Esophagus squamous epithelium (tissue), 5 donors: ENCODE measurements at places on chromosomes 4 and X.

DNA sequence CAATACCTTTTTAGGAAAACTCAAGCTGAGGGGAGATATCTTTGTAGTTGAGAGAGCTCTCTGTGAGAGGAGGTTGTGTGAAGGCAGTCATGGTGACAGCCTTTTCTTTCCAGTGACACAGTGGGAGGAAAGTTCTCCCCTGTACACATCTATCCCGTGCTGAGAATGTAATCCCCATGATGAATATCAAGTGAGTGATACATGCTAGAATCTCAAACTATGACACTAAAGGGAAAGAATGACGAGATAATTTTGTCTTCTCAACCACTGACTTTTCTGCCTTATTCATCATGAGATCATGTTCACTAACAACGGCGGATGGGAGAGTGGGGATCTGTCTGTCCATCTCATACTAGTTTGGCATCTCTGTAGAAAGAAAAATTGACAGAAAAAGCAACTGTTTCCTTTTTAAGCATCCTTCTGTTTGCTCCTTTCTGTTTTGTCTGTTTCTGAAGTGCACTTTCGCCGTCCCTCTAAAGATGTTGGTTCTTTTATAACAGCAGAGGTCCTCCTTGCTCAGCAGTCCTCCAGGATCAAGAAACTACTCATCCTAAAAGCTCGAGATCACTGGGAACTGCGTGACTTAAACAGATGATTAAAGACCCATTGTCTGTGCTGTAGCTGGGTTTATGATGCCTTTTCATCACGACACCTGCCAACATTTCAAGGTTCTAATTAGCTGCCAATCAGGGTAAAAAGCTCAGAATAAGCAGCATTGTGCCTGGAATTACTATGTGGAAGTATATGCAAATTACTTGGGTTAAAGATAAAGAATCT lies 137.6 kb downstream of the DCK start:
- DNase-seq = no peak

DNA sequence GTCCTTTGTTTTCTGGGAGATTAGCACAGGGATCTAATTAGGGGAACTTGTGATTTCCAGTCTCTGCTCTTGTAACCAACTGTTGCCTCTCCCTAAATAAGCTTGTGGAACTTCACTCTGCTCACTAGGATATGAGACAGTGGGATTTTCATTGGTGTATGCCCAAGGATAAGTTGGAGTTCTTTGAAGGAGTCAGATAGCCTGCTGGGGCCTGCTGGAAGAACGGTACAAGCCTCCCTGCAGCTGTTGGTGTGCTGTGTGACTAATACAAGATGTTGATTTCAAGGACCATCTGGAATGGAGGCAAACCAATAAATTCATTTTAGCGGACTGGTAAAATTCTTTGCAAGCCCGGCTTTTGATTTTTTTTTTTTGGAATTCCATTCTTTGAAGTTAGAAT lies 167.0 kb downstream of the AASDH start:
- no peak for DNase-seq

DNA sequence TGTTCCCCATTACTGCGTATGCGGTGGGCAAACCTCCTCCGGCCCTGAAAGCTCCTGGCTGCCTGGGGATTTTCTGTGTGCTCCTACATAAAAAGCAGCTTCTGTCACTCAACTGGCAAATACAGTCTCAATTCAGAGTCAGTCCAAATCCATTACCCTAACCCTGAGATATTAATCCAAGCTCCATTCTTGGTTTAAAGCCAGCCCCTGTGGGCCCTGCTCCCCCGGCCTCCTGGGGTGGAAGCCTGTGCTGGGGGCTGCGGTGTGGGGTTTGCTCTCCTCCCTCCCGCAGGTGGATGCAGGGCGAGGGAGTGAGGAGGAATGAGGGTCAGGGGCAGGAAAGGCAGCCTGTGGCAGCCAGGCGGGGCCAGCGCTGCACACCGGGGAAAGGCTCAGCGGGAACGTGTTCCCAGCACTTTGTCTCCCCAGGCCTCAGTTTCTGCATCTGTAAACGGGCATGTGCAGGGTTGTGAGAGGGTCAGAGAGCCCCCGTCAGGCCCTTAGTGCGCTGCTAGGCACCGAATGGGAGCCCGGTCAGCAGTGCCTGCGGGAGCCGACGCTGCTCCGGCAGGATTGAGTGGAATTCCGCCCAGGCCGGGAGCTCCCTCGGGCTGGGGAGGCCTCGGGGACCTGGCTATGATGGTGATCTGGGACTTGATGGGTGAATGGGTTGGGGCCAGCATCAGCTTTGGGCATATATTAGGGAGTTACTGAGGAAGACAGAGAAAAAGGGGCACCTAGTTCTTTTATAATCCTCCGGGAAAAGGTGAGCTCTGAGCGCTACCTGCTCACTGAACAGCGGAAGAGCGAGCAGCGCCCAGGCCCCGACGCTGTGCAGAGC lies 6.3 kb upstream of the RGS12 start:
- no peak for DNase-seq

- no peak for DNase-seq
Measured at GRCh38 chrX:113629326-113629725, 788.7 kb upstream of the AMOT start.

- no peak for DNase-seq
Measured at GRCh38 chr4:129278868-129279267, 182.9 kb downstream of the C4orf33 start.

- DNase-seq = no peak
Measured at GRCh38 chr4:189022440-189023035, 883.3 kb downstream of the TRIML1 start.

GRCh38 chr4:89954906-89955695 lies 60.4 kb downstream of the MMRN1 start:
- DNase-seq = no peak

GRCh38 chr4:168259096-168259495 lies 59.5 kb downstream of the DDX60 start:
- DNase-seq = no peak

DNA sequence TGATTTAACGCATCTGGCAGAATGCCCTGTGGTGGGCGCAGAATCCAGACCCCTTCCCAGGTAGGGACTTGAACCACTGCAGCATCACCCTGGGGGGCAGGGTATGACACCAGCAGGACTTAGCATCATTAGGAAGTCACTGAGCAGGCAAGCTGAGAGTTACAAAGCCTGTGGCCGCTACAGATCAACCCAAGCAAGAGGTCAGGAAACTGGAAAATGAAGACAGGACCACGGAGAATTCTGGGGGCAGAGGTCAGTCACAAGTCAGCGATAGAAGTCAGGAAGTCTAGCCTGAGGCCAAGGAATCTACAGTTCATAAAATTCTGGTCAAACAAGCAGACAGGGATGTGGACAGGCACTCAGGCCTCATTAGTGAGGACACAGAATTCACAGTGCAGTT lies 108.4 kb downstream of the CHIC2 start:
- DNase-seq = no peak

DNA sequence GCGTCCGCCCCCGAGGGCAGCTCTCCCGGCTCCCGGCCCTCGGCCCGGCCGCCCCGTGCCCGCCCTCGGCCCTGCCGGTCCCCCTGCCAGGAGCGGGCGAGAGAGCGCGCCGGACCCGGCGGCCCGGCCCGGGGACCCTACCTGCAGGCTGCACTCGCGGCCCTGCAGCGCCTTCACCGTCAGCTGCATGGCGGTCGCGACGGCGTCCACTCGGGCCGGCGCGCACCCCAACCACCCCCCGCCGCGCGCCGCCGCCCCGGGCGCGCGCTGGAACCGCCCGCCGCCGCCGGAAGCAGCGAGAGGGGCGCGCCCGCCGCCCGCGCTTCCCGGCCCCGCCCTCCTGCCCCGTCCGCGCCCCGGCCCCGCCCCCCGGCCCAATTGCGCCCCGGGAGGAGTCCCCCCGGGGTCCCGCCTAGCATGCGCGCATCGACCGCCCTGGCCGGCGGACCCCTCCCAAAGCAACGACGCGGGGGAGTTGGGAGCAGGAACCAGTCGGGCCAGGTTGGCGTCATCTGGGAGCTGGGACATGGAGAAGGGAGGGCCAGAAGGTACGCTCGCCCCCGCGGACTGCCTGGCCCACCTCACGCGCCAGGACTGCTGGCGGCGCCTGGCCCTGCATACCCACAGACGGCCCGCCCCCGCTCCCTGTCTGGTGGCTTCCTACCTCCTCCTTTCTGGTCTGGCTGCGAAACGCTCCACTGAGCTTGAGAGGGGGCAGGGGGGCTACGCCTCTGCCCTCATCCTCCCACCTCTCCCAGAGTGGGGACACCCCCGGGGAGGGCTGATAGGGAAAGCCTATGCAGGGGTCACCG lies at the start of gene UBL4A:
Gene UBL4A, minus strand, starts transcription at position 220 of the 812 bp plus-strand sequence. Its CDS starts 31 bp downstream, at position 189.
- no peak for DNase-seq

- no peak for DNase-seq
Measured at GRCh38 chrX:57044245-57044644, 48.9 kb upstream of the SPIN3 start.
